ENCODE measurements at places on chromosomes 2 and 18. TPM values are rescaled to one million over a fixed set of nuclear protein-coding genes. Genes with fewer than 3 reads are reported as not detected.

DNA sequence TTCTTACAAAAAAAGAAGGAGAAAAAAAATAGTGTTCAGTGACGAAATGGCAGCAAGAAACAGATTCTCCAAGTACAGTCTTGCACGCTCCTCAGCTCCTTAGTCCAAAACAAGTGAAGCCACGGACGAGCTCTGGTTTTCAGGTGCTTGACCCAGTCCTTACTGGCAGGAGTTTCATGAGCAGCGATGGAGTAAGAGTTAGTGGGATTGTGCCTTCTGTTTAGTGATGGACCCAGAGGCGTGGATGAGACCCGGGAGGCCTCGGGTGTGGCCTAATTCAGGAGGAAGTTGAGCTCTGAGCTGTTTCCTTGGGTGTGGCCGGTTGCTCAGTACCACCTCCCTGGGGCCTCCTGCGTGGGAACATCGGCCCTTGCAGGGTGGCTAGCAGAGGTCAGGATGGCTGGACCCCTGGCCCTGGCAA, 52.0 kb downstream of the KIF5C start:
- H3K4me3 ChIP-seq: peak overlapping the region; percentile 66
- H3K27ac ChIP-seq: peak overlapping the region; percentile 83
- no peak for DNase-seq
- peaks cover 3% of the 10 kb centered on the region for H3K36me3 ChIP-seq

GRCh38 chr18:23871410-23871809, 143.1 kb upstream of the TTC39C start:
- H3K4me3 ChIP-seq: no peak overlapping the region
- H3K4me1 ChIP-seq: peaks cover 11% of the 10 kb centered on the region
- no peaks in the 10 kb centered on the region for H3K36me3 ChIP-seq
- no peak overlapping the region for H3K27ac ChIP-seq
- peaks cover 1% of the 10 kb centered on the region for H3K27me3 ChIP-seq

DNA sequence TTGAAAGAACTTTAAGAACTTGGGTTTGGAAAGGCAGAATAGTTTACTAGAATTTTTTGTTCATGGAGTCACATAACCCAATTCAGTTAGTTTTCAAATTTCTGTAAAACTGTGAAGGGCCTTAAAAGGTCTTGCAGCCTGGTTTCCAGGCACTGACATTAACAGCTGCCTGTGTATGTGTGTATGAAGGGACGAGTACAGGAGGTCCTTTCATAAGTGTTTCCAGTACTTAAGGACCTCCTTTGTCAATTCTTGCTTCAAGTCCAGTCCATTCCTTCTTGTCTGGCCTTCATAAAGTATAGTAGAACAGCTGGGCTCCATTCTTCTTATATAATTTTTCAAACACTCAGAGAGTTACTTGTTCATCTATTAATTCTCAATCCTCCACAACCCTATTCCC, 136.5 kb downstream of the NR4A2 start:
- H3K27ac ChIP-seq: no peak overlapping the region
- H3K27me3 ChIP-seq: no peaks in the 10 kb centered on the region
- DNase-seq: no peak

- H3K36me3 ChIP-seq: peaks cover 4% of the 10 kb centered on the region
- no peak for DNase-seq
- H3K27ac ChIP-seq: no peak overlapping the region
- H3K27me3 ChIP-seq: no peaks in the 10 kb centered on the region
Observed at GRCh38 chr2:147015591-147015990, 829.2 kb upstream of the ACVR2A start.

DNA sequence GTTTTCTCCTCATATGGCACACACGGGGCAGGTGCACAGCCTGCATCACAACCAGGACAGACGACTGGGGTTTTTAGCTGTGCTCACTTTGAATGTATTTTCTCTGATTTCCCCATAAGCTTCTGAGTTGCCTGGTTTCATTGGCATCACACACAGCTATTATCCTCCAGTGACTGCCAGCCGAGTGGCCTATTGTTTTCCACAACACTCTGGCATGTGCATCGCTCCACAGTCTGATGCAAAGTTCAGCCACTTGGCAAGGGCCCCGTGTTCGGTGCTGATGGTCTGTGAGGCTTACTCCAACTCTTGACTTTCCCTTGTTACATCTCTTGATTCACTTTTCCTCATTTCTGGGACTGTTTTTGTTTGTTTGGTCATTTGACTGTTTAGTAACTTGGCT, 593.1 kb downstream of the CBLN2 start:
- H3K4me3 ChIP-seq: no peak overlapping the region
- peaks cover 4% of the 10 kb centered on the region for H3K4me1 ChIP-seq
- H3K36me3 ChIP-seq: no peaks in the 10 kb centered on the region
- no peak overlapping the region for H3K27ac ChIP-seq
- H3K27me3 ChIP-seq: no peaks in the 10 kb centered on the region

GRCh38 chr18:6881034-6881820, 151.7 kb downstream of the ARHGAP28 start:
- H3K27me3 ChIP-seq: no peaks in the 10 kb centered on the region
- H3K4me1 ChIP-seq: peaks cover 21% of the 10 kb centered on the region
- no peak for DNase-seq
- no peak overlapping the region for H3K4me3 ChIP-seq
- no peak overlapping the region for H3K27ac ChIP-seq

C1QL2 gene
- total RNA-seq: not detected

- H3K36me3 ChIP-seq: peaks cover 5% of the 10 kb centered on the region
- no peak overlapping the region for H3K4me3 ChIP-seq
- H3K27me3 ChIP-seq: no peaks in the 10 kb centered on the region
- peaks cover 7% of the 10 kb centered on the region for H3K4me1 ChIP-seq
- no peak overlapping the region for H3K27ac ChIP-seq
Observed at GRCh38 chr2:199144036-199144435, 313.7 kb downstream of the SATB2 start.

- H3K27me3 ChIP-seq: no peaks in the 10 kb centered on the region
- peaks cover 2% of the 10 kb centered on the region for H3K4me1 ChIP-seq
- DNase-seq: no peak
- H3K36me3 ChIP-seq: no peaks in the 10 kb centered on the region
- H3K27ac ChIP-seq: no peak overlapping the region
Observed at GRCh38 chr2:227370791-227371312, 8.3 kb downstream of the TM4SF20 start.

GRCh38 chr2:46376586-46376985, 79.4 kb downstream of the EPAS1 start:
- no peak overlapping the region for H3K4me3 ChIP-seq
- no peak for DNase-seq
- peaks cover 7% of the 10 kb centered on the region for H3K36me3 ChIP-seq
- H3K27me3 ChIP-seq: peaks cover 8% of the 10 kb centered on the region

DNA sequence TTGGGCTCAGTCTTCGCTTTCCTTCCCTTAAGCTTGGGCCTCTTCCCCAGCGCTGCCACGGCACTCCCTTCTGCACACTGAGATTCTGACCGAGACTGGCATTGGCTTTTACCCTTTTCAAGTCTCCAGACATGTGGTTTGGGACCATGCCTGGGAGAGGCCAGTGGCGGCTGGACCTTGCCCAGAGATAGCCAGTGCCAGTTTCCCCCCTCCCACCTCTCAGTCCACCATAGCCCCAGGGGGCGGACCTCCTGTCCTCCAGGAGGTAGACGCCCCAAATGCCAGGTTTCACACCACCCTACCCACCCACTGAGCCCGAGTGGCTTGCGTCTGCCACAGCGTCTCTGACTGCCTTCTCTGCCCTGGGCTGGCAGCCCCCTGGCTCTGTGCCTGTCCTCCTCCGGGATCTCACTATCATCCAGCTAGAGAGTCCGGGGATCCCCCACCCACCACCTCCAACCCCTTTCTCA, 47.7 kb downstream of the INPP5D start:
- DNase-seq: no peak
- H3K4me1 ChIP-seq: no peaks in the 10 kb centered on the region
- H3K27ac ChIP-seq: no peak overlapping the region

- H3K4me1 ChIP-seq: no peaks in the 10 kb centered on the region
- no peak overlapping the region for H3K27ac ChIP-seq
- peaks cover 6% of the 10 kb centered on the region for H3K36me3 ChIP-seq
- peaks cover 1% of the 10 kb centered on the region for H3K27me3 ChIP-seq
Observed at GRCh38 chr2:150467621-150467963, 19.9 kb downstream of the RND3 start.

- H3K4me3 ChIP-seq: no peak overlapping the region
- no peak overlapping the region for H3K27ac ChIP-seq
- H3K36me3 ChIP-seq: no peaks in the 10 kb centered on the region
- H3K27me3 ChIP-seq: peaks cover 1% of the 10 kb centered on the region
- peaks cover 2% of the 10 kb centered on the region for H3K4me1 ChIP-seq
- DNase-seq: no peak
Observed at GRCh38 chr2:20584399-20585358, 66.2 kb downstream of the HS1BP3 start.

GRCh38 chr2:10385933-10386773, 62.0 kb downstream of the ODC1 start:
- peak overlapping the region; percentile 17 for H3K27ac ChIP-seq
- peaks cover 11% of the 10 kb centered on the region for H3K4me1 ChIP-seq
- H3K4me3 ChIP-seq: peak overlapping the region; percentile 30
- peaks cover 4% of the 10 kb centered on the region for H3K27me3 ChIP-seq
- H3K36me3 ChIP-seq: no peaks in the 10 kb centered on the region
